Activated T-cell treated with anti-CD3 and anti-CD28 coated beads, Interleukin-2, amount 50 U/mL, for 24 hours (primary cell): ENCODE measurements at places on chromosomes 7 and 10.

GRCh38 chr7:16918288-16918895 is 36.6 kb upstream of the AGR3 start:
- DNase-seq = no peak

DNA sequence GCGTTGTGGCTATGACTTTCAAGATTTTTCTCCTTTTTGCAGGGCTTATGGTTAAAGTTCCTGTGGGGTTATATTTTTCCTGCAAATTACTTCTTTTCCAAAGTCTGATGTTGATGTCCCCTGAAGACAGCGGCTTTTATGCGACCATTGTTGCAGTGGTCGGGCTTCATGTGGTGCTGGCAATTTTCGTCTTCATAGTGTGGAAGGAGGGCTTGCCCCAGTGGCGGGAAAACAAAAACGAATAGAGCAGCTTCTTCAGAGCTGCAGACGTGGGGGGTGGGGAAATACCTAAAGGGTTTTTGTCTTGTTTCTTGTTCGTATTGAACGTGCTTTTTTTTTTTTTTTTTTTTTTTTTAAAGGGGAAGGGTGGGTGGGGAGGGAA is 53.8 kb downstream of the MCMBP start:
- DNase-seq = no peak

- peak; percentile 56 for DNase-seq
Measured at GRCh38 chr7:74544706-74545469, 91.2 kb downstream of the GTF2IRD1 start.

- DNase-seq = no peak
Measured at GRCh38 chr7:105639667-105640493, 58.6 kb upstream of the EFCAB10 start.

- DNase-seq = no peak
Measured at GRCh38 chr7:149868623-149869290, 5.0 kb upstream of the ATP6V0E2 start.

DNA sequence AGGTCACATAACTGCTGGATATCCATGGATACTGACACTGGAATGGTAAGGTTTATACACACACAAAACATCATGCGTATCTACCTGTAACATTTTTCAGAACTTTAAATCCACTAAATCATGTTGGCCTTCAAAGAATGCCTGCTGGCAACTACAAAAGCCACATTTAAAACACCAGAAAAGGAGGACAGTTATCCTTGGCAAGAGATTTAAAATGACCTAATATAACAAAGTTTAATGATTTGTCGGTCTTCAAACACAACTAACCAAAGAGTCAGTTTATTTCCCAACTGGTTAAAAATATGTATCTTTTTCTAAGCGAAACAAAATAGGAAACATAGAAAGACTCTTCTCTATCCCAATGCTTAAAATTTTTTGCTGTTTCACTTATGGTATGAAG is 24.0 kb downstream of the WAPL start:
- DNase-seq = no peak

GRCh38 chr7:99380032-99380822 is 5.7 kb downstream of the ARPC1B start:
- DNase-seq = peak; percentile 67

- DNase-seq = peak; percentile 78
Measured at GRCh38 chr10:118241229-118242137, 100.6 kb downstream of the FAM204A start.

DNA sequence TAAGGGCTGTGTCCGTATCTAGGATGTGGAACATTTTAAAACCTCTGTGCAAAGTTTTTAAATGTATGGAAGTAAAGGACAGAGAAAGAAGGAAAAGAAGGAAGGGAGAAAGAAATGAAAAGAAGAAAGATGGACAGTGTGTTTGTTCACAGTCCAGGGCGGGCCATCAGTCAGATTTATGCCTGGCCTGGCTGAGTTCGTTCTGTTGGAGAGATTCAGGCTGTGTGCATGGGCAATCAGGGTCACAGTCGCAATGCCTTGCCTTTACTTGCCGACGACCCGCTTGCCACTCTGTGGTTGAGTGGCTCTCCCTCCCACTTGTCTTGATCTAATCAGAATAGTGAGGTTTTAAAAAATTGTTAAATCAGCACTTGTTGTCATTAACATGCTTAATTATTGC is 369.4 kb upstream of the BMPER start:
- no peak for DNase-seq

DNA sequence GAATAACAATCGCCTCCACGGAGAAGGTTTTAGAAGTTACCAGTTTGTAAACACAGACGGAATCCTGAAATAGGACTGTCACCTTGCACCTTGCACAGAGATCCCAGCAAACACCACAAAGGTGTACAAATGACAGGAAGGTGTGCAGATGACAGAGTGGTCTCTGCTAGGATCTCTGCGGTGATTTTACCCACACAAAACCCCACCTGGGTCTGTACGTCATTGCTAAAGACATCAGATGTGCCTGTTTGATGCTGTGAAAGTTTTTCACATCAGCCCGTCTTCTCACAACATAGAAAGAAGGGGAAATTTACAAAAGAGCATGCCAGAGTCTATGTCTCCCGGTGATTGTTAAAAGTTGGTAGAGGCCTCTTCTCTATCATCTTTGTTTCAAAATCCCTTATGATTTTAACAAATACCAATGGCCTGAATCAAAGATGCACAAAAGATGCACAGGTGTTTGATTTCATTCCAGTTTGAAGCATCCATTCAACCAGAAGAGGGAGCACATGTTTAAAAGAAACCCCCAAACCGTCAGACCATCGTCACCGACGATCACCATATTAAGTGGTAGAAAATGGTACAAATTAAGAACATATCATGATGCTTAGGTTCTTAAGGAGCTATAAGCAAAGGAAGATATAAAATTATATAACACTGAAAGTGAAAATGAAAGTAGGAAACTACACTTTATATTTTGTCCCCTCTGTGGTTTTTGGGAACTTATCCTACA is 576.5 kb downstream of the PTPRN2 start:
- no peak for DNase-seq

DNA sequence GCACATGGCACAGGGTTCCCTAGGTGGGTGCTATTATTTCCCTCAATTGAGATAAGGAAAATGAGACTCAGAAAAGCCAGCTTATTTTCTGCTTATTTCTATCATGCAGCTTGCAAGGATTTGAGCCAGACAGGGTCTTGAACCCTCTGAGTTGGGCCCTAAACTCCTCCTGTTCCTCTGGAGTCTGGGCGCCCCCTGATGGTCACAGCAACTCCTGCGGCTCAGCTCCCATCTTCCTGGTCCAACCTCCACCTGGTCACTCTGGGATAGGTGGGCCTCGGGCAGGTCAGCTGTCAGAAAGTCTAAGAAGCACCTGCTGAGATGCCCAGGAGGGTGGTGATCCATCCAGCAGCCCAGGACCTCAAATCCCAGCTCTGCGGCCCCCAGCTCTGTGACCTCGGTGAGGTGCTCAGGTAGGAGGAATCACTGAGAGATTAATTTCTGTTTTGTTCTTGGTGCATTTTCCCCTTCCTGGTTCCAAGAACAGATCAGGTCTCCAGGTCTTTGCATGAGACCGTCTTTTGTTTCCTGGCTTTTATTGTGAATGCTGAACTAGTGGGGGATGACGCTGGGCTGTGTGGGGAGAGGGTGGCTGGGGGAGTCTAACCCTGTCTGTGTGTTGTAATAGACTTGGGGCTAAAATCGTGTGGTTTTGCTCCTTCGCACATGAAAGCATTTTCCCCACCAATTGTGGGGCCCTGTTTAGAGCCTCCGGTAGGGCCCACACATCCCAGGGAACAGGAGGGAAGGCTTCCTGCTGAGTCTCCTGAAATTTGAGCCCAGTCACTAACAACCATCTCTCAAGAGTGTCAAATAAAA is 32.8 kb downstream of the TMEM130 start:
- peak; percentile 35 for DNase-seq

- DNase-seq = no peak
Measured at GRCh38 chr7:154874409-154875113, 128.4 kb downstream of the PAXIP1 start.

DNA sequence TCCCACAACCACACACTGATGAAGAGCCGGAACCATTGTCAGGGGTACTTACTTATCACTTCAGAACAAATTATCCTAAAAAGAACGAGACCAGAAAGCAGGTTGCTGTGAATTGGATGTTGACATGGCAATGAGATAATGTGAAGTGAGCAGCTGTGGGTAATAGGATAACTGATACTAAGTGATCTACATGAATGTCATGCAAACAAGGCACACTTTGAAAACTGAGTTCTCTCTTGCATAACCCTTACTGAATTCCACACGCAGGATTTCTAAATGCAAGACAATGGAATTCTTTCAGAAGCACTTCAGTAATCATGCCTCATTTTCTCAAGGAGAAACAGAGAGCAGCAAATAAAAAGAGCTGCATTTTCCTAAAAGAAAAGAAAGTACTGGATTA is 242.5 kb upstream of the TMEM229A start:
- no peak for DNase-seq

DNA sequence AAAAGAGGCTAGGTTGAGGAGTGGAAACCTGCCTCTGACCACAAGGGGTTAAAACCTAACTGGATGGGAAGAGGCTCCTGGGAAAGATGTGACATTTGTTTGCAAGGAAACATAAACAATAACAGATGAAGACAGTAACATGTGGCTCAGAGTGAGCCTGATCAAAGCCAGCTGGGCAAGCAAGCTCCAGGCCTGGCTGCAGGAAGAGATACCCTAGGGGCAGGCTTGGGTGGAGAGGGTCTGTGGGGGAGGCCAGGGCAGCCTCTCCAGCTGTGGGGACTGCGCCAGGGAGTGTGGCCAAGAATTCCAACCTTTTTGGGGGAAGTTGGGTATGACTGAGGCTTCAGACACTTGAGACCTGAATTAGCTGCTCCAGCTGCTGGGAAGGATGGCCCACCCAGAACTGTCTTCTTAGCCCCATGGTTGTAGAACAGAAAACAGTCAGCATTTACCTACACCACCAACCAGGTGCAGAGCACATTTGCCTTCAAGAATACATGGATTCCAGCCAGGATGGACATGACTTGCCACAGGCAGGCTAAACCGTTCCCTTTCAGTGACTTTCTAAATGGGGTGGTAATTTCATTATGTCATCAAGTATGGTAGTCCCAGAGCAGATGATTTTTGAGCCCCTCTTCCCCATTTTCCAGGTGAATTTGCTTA is 10.4 kb upstream of the FAM170B start:
- no peak for DNase-seq

DNA sequence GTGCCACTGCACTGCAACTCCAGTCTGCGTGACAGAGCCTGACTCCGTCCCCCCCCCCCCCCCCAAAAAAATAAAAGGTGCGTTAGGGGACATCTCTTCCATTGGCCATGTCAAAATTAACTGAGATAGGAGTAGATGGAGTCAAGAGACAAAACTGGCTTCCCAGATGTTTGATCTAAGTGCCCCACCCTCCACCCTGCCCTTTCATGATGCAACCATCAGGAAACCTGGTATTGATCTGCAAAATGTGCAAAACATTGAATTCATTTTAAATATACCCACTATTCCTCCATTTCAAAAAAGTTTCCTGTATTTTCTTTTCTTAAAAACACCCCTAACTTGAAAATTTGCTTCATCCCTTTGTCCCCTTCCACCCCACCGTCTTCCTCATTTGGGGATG is 17.5 kb downstream of the ARID5B start:
- DNase-seq = no peak

DNA sequence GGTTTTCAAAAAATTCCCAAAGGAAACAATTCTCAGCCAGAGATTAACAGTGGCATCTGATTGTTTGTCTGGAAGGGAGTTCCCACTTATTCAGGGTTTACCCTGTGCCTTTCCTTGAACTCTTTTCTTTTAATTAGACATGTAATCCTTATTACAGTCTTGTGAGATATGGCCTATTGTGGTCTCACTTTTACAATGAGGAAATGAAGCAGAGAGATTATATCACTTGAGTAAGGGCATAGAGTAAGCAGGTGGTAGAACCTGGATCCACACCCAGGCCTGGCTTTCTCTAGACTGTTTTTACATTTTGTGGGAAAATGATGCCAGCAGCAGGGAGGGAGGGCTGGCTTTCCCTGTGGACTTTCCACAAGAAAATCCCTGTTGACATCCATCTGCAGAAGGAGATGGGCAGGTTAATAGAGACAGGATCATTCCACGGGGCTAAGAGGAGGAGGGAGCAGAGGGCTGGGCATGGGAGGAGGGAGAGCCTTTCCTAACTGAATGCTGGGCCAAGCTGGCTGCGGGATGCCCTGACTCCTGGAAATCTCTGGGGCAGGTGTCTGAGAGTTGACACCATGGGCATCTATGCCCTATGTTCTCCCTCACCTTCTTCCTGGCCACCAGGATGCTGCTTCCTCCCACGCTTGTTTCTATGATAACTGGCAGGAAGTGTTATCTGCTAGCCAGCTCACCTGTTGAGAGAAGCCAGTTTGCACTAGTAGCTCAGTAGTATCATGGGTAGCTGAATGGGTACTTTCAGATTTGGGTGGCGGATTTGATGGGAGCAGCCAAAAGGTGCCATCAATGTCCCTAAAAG is 28.7 kb upstream of the ARHGAP22 start:
- no peak for DNase-seq

- DNase-seq = no peak
Measured at GRCh38 chr7:104851268-104851667, 162.7 kb upstream of the KMT2E start.

GRCh38 chr7:135195968-135196629 is 15.2 kb downstream of the WDR91 start:
- no peak for DNase-seq
